Type B pancreatic cell (in vitro differentiated cells): ENCODE measurements at places on chromosomes 3 and 15. TPM values are rescaled to one million over a fixed set of nuclear protein-coding genes. Genes with fewer than 3 reads are reported as not detected.

Gene GRAMD1C
- 7.3 TPM in 2 replicates for total RNA-seq

Gene RBSN
- total RNA-seq = 20.5 and 29.1 TPM in 2 replicates

DNA sequence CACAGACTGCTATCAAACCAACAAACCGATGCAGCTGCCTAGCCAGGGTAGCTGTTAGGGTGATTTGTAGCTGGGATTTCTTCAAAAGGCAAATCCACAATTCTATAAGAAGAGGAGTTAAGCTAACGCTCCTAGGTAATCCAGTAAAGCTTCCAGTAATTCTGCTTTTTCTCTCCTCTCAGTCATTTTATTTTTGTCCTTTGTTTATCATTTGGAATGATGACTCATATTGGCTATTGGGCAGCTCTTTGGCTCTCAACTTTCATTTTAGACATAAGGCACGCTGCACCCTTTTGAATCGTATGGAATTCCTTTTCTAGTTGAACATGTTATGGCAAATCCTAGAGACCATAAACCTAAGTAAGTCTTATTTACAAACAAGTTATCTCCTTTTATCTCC is 53.2 kb upstream of the PPARG start:
- H3K4me3 ChIP-seq = no peak overlapping the region
- no peak overlapping the region for H3K27ac ChIP-seq
- H3K27me3 ChIP-seq = peaks cover 5% of the 10 kb centered on the region
- no peaks in the 10 kb centered on the region for H3K36me3 ChIP-seq
- no peak for DNase-seq

GRCh38 chr3:72624656-72625055 is 223.6 kb downstream of the SHQ1 start:
- H3K27me3 ChIP-seq = no peaks in the 10 kb centered on the region
- H3K4me1 ChIP-seq = peaks cover 22% of the 10 kb centered on the region
- H3K36me3 ChIP-seq = no peaks in the 10 kb centered on the region
- H3K27ac ChIP-seq = no peak overlapping the region
- H3K4me3 ChIP-seq = no peak overlapping the region
- DNase-seq = no peak

GRCh38 chr3:67458408-67458807 is 196.0 kb downstream of the SUCLG2 start:
- no peaks in the 10 kb centered on the region for H3K36me3 ChIP-seq
- no peaks in the 10 kb centered on the region for H3K27me3 ChIP-seq
- peaks cover 4% of the 10 kb centered on the region for H3K4me1 ChIP-seq

Gene TUSC7
- total RNA-seq = not detected in 2 replicates

- H3K36me3 ChIP-seq = peaks cover 19% of the 10 kb centered on the region
- H3K4me1 ChIP-seq = no peaks in the 10 kb centered on the region
- no peak overlapping the region for H3K4me3 ChIP-seq
These were observed 33.1 kb downstream of the TBC1D5 start for GRCh38 chr3:17709236-17709810.

Gene SAXO2
- total RNA-seq = 2.4 and 5.8 TPM in 2 replicates

- no peak overlapping the region for H3K4me3 ChIP-seq
- no peaks in the 10 kb centered on the region for H3K27me3 ChIP-seq
- H3K36me3 ChIP-seq = peaks cover 9% of the 10 kb centered on the region
- H3K27ac ChIP-seq = no peak overlapping the region
- H3K4me1 ChIP-seq = no peaks in the 10 kb centered on the region
- no peak for DNase-seq
These were observed 50.4 kb upstream of the ADCY5 start for GRCh38 chr3:123499322-123499721.

Gene FOXB1
- total RNA-seq = 0.60 TPM in 1 of 2 replicates, not detected in the other

- peaks cover 43% of the 10 kb centered on the region for H3K4me1 ChIP-seq
- H3K27ac ChIP-seq = peak overlapping the region; percentile 96
- no peak for DNase-seq
- H3K27me3 ChIP-seq = peaks cover 2% of the 10 kb centered on the region
- no peaks in the 10 kb centered on the region for H3K36me3 ChIP-seq
- H3K4me3 ChIP-seq = peak overlapping the region; percentile 55
These were observed 73.2 kb upstream of the DLG1 start for GRCh38 chr3:197371591-197372046.

Gene ZCWPW2
- total RNA-seq = 0.71 and 0.99 TPM in 2 replicates

Gene PLSCR2
- 0.62 TPM in 1 of 2 replicates, not detected in the other for total RNA-seq

DNA sequence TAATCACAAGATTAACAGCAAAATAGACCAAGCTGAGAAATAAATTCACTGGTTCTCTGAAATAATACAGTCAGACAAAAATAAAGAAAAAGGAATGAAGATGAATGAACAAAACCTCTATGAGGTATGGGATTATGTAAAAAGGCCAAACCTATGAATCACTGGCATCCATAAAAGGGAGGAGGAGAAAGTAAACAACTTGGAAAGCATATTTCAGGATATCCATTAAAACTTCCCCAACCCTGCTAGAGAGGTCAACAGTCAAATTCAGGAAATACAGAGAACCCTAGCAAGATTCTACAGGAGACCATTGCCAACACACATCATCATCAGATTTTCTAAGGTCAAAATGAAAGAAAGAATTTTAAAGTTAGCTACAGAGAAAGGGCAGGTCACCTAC is 649.7 kb upstream of the CBLB start:
- no peaks in the 10 kb centered on the region for H3K36me3 ChIP-seq
- H3K27me3 ChIP-seq = no peaks in the 10 kb centered on the region
- no peak for DNase-seq
- no peak overlapping the region for H3K27ac ChIP-seq
- peaks cover 6% of the 10 kb centered on the region for H3K4me1 ChIP-seq

Gene LSAMP
- 17.0 and 64.9 TPM in 2 replicates for total RNA-seq

DNA sequence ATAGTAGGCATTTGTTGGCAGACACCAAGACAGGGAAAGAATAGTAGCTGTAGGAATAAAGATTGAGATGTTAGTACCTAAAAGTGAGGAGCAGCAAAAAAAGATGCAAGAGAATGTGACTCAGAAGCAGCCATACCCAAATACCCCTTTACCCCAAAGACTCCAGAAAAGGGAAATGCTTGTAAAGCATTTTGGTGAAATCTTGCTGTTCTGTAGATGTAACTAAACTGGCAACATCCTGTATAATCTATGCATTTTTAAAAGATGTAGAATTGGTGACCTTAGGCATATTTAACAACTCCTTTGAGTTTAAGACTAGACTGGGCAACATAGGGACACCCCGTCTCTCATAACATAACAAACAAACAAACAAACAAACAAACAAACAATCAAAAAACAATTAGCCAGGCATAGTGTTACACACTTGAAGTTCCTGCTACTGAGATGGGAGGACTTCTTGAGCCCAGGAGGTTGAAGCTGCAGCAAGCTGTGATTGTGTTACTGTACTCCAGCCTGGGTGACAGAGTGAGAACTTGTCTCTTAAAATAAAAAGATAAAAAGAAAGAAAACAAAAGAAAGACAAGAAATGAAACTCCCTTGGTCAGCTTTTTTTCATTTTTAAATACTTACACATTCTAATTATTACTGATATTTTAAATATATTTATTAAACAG is 361.5 kb upstream of the KCNH8 start:
- DNase-seq = no peak
- H3K27ac ChIP-seq = no peak overlapping the region
- H3K36me3 ChIP-seq = no peaks in the 10 kb centered on the region
- H3K4me3 ChIP-seq = no peak overlapping the region

Gene NFKBIZ
- 54.1 and 87.6 TPM in 2 replicates for total RNA-seq

Gene CAND2
- total RNA-seq = 5.5 and 11.1 TPM in 2 replicates

DNA sequence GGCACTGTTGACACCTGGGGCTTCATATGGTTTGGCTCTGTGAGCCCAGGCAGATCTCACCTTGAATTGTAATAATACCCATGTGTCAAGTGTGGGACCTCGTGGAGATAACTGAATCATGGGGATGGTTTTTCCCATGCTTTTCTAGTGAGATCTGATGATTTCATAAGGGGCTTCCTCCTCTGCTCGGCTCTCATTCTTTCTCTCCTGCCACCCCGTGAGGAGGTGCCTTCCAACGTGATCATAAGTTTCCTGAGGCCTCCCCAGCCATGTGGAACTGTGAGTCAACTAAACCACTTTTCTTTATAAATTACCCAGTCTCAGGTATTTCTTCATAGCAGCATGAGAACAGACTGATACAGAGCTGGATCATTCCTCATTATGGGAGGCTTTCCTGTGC is 655.9 kb upstream of the ADAMTS9 start:
- H3K4me1 ChIP-seq = peaks cover 16% of the 10 kb centered on the region
- no peaks in the 10 kb centered on the region for H3K36me3 ChIP-seq
- no peak overlapping the region for H3K27ac ChIP-seq
- no peak overlapping the region for H3K4me3 ChIP-seq

DNA sequence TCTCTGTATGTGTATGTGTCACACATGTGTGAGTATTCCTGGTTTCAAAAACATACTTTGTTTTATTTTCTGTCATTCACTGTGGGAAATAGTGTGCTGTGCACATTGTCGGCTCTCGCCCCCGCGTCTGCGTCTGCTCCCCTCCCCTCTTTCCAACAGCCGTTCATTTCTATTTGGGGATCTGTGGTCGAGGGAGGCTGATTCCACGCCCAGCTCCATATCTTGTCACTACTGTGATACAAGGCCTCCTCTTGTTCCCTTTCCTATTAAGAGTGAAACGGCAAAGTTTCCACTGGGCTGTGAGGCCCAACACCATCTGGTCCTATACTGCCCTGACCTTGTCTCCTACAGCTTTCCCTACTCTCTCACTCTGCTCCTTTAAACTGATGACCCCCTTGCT is 172.5 kb upstream of the LRIG1 start:
- no peak for DNase-seq
- no peak overlapping the region for H3K27ac ChIP-seq
- H3K36me3 ChIP-seq = no peaks in the 10 kb centered on the region
- no peaks in the 10 kb centered on the region for H3K27me3 ChIP-seq
- peaks cover 6% of the 10 kb centered on the region for H3K4me1 ChIP-seq
- H3K4me3 ChIP-seq = no peak overlapping the region

GRCh38 chr3:175716446-175716845 is 857.3 kb downstream of the NAALADL2 start:
- H3K4me1 ChIP-seq = no peaks in the 10 kb centered on the region
- no peak for DNase-seq
- H3K36me3 ChIP-seq = no peaks in the 10 kb centered on the region
- H3K4me3 ChIP-seq = no peak overlapping the region
- no peaks in the 10 kb centered on the region for H3K27me3 ChIP-seq

DNA sequence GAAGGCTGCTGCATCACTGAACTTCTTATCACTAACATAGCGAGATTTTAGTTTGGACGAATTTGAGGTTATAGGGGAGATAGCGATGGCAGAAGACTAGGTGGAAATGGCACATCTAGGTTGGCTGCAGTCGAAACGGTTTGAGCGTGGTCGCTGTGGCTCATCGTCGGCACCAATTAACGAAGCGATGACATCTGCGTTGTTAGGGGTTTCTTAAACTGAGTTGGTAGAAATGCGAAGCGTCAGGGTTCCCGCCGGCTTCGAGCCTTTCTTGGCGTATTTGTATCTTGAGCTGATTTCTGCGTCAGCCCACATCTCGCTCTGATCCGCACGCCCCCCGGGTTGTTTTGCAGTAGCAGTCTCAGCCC is 319 bp downstream of the LNP1 start:
- H3K4me1 ChIP-seq = peaks cover 22% of the 10 kb centered on the region
- peak overlapping the region; percentile 95 for H3K4me3 ChIP-seq
- no peaks in the 10 kb centered on the region for H3K27me3 ChIP-seq
- DNase-seq = no peak
- H3K27ac ChIP-seq = peak overlapping the region; percentile 96
- H3K36me3 ChIP-seq = peaks cover 11% of the 10 kb centered on the region

GRCh38 chr15:28887339-28888174 is 1.8 kb downstream of the APBA2 start:
- peaks cover 3% of the 10 kb centered on the region for H3K36me3 ChIP-seq
- H3K4me1 ChIP-seq = peaks cover 24% of the 10 kb centered on the region
- H3K27ac ChIP-seq = peak overlapping the region; percentile 79

DNA sequence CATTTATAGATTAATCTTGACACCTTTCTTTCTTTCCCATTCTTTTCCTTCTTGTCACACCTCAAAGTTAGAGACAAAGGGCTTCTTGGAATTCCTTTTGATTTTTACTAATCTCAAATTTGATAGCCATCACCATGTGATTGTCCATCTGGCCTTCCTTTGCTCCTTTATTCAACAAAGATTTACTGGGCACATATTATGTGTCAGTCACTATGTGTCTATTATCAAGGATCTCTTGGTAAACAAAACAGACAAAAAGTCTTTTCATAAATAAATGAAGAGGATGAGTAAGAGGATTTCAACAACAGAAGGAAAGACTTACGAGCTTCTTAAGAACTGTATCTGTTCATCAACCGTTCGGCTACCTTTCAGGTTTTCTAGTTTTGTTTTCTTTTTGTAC is 56.5 kb downstream of the SAMMSON start:
- no peaks in the 10 kb centered on the region for H3K36me3 ChIP-seq
- H3K27ac ChIP-seq = no peak overlapping the region
- H3K4me3 ChIP-seq = no peak overlapping the region
- no peaks in the 10 kb centered on the region for H3K27me3 ChIP-seq
- H3K4me1 ChIP-seq = no peaks in the 10 kb centered on the region
- no peak for DNase-seq

DNA sequence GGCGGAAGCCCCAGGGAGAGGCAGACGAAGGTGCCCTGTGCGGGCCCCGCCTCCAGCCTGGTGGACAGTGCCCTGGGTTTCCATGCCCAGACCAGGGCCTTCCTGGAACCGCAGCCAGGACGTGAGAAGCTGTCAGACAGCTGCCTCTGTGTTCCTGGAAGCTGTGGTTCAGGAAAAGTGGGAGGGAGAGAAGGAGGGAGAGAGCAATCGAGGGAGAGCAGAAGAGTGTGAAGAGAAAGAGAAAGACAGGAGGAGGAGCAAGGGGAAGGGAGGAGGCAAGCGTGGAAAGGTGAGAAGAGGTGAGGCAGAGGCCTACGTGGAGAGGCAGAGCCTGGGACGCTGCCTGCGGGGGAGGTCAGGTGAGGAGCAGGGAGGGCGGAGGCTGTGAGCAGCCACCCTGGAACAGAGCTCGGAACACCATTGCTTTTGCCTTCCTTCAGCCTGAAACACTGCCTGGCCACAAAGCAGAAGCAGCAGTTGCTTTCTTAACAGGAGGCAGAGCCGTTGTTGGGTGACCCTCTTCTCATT is 18.6 kb downstream of the ZDHHC19 start:
- H3K27ac ChIP-seq = no peak overlapping the region
- peaks cover 5% of the 10 kb centered on the region for H3K4me1 ChIP-seq
- H3K36me3 ChIP-seq = no peaks in the 10 kb centered on the region
- DNase-seq = no peak
- no peak overlapping the region for H3K4me3 ChIP-seq

- H3K27ac ChIP-seq = no peak overlapping the region
- H3K27me3 ChIP-seq = peaks cover 40% of the 10 kb centered on the region
- peaks cover 4% of the 10 kb centered on the region for H3K4me1 ChIP-seq
These were observed 159.2 kb upstream of the PPP2R3A start for GRCh38 chr3:135806317-135806716.
